ENCODE measurements at places on chromosomes 3 and 15.
A peak's percentile ranks its signal among the peaks of the same experiment; 100 is the strongest.

DNA sequence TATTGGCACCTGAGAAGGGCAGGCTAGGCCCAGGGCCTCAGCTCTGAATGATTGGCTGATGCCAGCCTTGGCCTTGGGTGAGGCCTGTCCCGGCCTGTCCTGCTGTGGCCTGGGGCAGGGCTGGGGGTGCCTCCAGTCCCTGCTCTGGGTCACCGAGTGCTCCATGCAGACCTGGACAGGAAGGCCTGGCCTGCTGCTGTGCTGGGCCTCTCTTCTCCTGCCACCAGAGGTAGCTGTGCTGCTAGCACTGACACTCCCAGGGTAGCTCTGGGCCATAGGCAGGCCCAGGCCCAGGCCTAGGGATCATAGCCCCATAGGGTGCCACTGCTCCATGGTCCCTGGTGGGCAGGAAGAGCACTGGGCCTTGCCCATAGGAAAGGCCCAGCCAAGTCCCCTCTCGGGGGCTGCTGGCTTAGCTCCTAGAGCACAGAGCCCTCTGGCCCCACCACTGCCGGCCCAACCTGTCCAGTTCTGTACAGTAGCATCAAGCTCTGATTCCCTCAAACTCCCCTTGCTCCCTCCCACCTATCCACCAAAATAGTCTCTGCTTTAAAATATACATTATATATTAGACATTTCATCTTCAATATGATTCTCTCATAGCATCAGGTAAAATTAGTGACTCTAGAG lies 18.2 kb downstream of the ABTB1 start:
- peak; percentile 34 for DNase-seq

- DNase-seq = no peak
Observed at GRCh38 chr15:56207711-56208110, 36.0 kb downstream of the RFX7 start.

GRCh38 chr15:87623832-87624231 lies 632.7 kb downstream of the NTRK3 start:
- DNase-seq = no peak

DNA sequence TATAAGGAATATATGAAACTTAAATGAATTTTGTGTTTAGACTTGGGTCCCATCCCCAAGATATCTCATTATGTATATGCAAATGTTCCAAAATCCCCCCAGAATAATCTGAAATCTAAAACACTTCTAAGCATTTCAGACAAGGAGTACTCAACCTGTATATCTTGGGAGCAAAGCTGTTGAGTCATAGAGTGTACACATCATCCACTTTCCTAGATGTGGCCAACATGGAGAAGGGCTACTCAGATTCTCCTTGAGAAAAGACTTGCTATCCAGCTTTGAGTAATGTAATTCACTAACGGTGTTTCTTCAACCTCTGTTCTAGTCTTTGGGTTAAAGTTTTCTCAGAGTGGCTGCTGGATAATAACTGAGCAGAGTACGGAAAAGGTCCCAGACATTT lies 215.5 kb upstream of the POU1F1 start:
- no peak for DNase-seq

DNA sequence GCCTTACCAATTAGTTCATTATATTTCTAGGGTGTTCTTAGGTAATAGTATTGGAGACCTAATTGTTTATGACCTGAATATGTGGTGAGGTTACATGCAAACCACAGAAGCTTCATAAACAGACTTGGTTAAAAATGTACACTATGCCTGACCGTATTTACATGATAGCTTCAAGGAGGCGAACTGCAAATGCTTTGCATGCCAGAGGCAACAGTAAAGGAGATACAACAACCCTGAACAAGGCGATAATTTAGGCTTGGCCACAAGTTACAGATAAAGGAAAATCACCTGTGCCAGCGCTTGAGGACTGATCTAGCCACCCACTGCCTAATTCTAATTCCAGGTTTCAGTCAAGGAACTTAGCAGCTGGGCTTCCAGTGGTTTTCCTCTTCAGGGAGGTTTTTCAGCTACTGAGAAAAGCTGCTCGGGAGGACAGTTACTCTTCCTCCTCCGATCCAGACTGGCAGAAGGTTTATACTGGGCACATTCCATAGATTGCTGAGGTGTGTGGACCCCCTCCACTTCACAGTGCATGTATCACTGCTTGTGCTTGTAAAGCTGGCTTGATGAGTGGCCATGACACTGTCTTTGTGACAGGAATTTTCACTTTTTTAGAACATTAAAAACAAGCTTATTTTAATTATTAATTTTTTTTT lies 95.6 kb downstream of the DHX36 start:
- no peak for DNase-seq

- no peak for DNase-seq
Observed at GRCh38 chr15:89780601-89781000, 4.5 kb downstream of the MESP2 start.

GRCh38 chr15:57763176-57763964 lies 56.9 kb downstream of the POLR2M start:
- no peak for DNase-seq

GRCh38 chr15:50911621-50912020 lies 3.1 kb downstream of the AP4E1 start:
- no peak for DNase-seq

GRCh38 chr15:28911310-28911931 lies 25.6 kb downstream of the APBA2 start:
- no peak for DNase-seq

GRCh38 chr3:177835008-177835407 lies 637.7 kb upstream of the TBL1XR1 start:
- no peak for DNase-seq

DNA sequence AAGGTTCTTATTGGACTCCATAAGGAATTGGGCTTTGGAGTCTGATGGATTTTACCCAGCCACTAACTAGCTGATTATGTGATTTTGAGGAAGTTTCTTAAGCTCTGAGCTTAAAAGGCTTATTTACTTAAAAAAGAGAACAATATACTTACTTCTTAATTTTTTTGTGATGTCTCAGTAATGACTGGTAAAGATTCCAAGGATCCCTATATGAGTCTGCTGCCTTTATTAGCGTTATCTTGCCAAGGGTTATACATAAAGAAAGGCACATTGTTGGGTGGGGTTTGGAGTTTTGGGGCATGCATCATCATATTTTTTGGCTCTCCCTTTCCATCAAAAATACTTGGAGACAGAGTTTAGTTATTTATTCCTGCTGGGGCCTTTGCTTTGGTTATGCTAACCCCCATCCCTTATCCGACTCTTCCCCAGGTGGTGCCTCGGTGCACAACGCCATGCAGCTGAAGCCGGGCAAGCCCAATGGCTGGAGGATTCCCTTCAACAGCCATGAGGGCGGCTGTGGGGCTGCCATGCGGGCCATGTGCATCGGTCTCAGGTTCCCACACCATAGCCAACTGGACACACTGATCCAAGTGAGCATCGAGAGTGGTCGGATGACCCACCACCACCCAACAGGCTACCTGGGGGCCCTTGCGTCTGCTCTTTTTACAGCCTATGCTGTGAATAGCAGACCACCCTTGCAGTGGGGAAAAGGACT lies 6.7 kb downstream of the ADPRH start:
- no peak for DNase-seq

DNA sequence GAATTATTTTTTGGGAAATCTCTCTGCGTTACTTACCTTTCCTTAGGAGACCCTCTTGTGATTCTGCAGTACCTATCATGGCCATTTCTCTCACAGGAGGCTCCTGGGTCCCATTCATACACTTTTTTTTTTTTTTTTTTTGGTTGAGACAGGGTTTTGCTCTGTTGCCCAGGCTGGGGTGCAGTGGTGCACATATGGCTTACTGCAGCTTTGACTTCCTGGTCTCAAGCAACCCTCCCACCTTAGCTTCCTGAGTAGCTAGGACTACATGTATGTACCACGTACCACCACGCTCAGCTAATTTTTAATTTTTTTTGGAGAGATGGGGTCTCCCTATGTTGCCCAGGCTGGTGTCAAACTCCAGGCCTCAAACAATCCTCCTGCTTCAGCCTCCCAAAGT lies 36.1 kb downstream of the TRAK1 start:
- DNase-seq = no peak

- no peak for DNase-seq
Observed at GRCh38 chr15:33111041-33111451, 83.5 kb downstream of the FMN1 start.

GRCh38 chr3:119400466-119400865 lies 62.9 kb downstream of the TMEM39A start:
- no peak for DNase-seq

DNA sequence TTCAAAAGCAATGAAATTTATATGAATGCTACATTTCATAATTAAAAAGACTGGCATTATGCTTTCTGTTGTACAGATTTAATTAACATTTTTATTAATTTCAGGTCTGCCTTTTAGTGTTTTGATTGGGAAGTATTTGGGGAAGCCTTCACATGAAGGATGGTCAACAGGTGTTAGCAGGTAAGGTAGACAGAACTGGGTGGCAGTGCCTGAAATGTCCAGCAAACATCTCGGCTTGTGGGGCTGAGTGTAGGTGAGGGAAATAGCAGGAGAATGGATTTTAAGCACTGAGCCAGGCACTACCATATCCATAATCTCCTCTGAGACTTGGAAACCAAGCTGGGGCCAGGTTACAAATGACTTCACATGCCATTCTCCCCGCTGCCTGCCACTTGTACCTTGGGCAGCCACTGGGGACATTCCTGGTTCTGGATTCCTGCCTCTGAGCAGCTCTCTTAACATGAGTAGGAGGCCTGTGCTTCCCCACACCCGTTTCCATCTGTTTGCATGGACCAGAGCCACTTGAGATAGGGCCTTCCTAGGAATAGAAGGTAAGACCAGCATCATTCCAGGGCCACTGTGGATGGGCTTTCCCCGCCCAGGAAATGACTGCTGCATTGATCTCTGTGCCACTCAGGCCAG lies 125.9 kb upstream of the HES1 start:
- DNase-seq = no peak

DNA sequence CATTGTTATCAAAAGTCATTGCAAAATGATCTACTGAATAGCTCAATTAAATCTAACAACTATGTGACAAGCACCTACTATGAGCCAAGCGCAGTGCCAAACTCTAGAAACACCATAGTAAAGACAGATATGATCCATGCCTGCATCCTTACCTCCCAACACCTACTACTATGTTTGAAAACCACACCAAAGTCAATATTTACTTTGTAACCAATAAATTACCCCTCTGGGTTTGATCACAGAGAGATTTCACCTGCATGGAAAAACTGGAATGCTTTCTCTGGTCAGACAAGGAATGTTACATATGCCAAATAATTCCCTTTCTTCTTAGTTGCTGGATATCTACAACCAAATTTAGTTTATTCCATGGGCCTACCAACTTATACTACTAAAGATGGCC lies 422.2 kb downstream of the FHIT start:
- no peak for DNase-seq

GRCh38 chr15:40163657-40164416 lies 3.0 kb downstream of the BUB1B start:
- DNase-seq = no peak

DNA sequence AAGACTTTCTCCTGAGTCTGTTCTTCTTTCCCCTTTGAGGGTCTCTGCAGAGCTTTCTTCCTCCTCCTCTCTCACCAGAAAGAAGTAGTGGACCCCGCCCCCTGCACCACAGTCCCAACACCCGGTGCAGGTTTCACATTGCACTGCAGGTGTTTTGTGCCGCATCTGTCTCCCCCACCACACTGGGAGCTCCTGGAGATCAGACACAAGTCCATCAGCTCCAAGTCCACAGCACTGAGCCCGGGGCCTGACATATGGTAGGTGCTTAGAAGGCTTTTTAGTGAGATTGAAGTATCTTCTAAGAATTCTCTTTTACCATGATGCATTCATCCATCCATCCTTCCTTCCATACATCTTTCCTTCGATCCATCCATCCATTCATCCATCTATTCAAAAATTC lies 9.8 kb downstream of the STRA6 start:
- DNase-seq = no peak

GRCh38 chr15:77659350-77660321 lies 26.9 kb upstream of the LINGO1 start:
- DNase-seq = peak; percentile 85

DNA sequence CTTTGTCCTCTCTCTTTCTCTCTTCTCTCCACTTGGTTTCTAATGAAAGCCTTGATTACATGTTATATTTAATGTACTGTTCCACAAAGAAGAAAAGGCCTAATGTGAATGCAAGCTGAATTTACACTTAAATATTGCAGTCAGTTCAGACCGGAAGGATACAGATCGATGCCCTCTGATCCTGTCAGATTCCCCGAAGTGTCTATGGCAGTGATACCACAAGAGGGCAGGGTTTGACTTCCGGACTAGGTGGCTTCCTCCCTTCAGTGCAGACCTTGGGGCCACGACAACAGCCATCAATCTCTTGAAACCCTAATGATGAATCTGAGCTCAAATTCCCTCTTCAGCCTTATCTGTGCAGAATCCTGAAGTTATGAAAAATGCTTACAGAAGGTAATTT lies 29.5 kb downstream of the AGTR1 start:
- no peak for DNase-seq

DNA sequence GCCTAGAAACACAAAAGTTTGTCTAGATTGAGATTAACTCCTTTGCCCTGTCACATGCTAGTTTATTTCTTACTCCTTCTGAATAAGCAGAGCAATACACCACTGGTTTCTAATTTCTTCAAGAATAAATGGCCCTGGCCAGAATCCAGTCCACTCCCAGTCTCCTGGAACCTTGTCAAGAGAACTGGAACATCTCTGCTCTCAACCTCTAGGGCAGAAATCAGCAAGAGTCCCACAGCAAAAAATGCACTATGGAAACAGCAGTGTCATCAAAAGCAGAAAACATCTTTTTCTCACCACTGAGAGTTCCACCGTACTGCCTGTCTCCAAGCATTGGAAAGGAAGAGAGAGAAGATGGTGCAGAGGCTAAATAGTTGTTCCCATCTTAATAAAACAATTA lies 35.9 kb upstream of the PPP2R3A start:
- DNase-seq = no peak

- DNase-seq = no peak
Observed at GRCh38 chr3:153624310-153625030, 462.4 kb downstream of the RAP2B start.

- DNase-seq = no peak
Observed at GRCh38 chr15:73139041-73139743, 86.9 kb downstream of the NEO1 start.

DNA sequence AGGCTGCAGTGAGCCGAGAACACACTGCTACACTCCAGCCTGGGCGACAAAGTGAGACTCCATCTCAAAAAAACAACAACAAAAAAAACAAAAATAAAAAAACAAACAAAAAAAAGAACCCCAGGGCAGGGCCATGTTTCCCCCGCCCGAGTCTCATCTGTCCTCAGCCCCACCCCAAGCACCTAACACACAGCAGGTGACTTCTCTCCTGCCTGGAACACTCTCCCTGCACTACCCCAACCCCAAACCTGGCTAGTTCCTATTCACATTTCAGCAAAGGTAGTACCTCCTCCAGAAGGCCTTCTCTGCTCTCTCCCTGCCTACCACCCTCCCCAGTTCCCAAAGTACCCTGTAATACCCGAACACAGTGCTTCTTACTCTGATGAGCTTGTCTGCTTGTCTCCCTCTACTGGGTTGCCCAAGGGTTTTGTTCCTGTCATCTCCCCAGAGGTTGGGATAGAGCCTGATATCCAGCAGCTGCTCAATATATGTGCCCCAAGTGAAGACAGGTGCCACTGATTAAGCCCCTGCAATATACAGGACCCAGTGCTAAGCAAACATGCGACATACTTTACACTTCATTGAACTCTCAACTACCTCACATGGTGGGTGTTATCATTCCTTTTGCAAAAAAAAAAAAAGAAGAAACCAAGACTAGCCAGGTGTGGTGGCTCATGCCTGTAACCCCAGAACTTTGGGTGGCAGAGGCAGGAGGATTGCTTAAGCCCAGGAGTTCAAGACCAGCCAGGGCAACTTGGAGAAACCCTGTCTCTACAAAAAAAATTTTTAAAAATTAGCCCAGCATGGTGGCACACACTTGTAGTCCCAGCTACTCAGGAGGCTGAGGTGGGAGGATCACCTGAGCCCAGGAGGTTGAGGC lies 103.6 kb downstream of the DAPK2 start:
- DNase-seq = no peak
